ENCODE measurements at places on chromosomes 1 and 21.
A peak's percentile ranks its signal among the peaks of the same experiment; 100 is the strongest.

GRCh38 chr1:40267767-40268187 lies 9.7 kb downstream of the ZMPSTE24 start:
- no peak for DNase-seq

GRCh38 chr1:209670441-209671082 lies 4.7 kb upstream of the G0S2 start:
- DNase-seq, result no peak

DNA sequence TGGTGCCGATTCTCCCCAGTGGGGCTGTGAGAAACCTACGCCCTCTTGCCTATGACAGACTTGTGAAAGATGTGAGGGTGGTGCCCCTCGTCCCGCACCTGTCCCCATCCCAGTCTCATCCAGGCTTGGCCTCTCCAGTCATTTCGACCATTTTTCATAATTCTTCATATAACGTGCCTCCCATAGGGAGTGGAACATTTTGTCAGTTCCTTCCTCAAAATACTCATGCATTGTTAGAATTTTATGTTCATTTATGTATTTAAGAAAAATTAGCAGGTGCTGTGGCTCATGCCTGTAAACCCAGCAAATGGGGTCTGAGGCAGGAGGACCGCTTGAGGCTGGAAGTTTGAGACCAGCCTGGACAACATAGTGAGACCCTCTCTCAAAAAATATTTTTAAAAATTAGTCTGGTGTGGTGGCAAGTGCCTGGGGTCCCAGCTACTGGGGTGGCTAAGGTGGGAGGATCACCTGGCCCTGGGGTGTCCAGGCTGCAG lies 19.7 kb upstream of the SMPDL3B start:
- DNase-seq, result peak; percentile 6

DNA sequence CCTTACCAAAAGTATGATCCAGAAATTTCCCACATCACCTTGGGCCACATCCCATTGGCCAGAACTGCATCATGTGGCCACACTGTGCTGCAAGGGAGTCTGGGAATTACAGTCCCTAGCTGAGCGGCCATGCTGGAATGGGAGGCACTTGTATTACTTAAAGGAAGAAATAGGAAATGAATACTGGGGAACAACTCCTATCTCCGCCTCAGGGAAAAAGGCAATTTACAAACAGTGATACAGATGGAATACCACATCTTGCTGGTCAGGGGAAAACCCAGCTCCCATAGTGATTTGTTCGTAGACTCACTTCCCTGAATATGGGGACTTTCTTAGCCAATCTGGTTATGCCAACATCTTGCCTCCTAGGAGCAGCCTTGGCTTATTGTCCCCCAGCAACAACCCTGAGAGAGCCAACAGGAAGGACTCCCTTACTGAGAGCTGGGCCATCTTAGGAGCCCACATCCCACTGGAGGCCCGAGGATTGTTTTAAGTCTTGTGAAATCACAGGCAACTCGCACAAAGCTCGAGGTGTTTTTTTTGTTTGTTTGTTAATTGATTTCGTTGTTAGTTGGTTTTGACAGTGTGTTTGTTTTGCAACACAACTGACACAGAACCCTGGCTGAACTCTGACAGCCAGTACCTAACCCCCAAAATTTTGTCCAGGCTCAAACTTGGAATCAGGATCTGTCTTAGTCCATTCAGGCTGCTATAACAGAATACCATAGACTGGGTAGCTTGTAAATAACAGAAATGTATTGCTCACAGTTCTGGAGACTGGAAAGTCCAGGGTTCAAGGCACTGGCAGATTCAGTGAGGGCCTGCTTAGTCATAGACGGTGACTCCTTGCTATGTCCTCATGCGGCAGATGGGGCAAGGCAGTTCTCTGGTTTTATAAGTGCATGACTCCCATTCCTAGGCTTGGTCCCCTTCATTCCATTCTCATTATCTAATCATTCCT lies 14.9 kb downstream of the CDA start:
- DNase-seq, result no peak

DNA sequence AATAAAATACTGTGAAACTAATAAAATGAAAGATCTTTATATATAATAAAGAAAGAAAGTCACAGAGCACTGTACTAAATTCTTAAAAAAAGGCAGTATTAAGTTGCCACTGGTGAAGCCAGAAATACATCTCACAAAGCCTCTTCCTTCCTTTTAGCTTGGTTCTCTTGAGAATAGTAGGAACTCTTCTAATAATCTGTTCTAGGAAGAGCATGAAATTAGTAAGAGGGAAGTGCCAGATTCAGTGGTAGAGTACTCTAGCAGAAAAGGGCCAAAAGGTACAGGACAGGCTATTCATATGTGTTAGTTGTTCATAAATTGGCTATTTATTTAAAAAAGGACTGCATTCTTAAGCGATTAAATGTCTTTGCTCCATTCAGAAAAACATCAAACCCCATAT lies 33.7 kb downstream of the CTTNBP2NL start:
- DNase-seq, result no peak

GRCh38 chr1:107139833-107140702 lies 771 bp upstream of the NTNG1 start:
- peak; percentile 30 for DNase-seq

GRCh38 chr1:93631626-93632365 lies 49.8 kb downstream of the BCAR3 start:
- DNase-seq, result no peak

- DNase-seq, result no peak
These were observed 150.8 kb downstream of the MAST2 start for GRCh38 chr1:45953934-45954847.

DNA sequence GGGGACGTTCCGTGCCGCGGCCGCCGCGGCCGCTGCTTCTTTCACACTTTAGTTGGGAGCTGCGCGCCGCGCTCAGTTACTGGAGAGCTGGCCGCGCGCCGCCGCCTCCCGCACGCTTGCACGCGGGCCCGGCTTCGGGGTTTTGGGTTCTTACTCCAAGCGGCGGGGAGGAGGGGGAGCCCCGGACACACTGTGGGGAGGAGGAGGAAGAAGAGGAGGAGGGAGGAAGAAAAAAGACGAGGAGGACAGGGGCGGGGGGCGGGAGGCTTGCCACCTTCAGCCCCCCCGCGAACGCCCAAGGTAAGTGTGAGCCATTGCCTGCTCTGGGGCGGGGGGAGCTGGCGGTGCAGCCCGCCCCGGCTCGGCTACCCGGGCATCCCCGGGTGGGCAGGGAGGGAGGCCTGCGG lies 243 bp downstream of the C1orf21 start:
- DNase-seq, result no peak

- no peak for DNase-seq
These were observed 74.9 kb downstream of the RRAGC start for GRCh38 chr1:38784452-38785284.

GRCh38 chr1:7470904-7471638 lies 300.0 kb upstream of the VAMP3 start:
- no peak for DNase-seq

DNA sequence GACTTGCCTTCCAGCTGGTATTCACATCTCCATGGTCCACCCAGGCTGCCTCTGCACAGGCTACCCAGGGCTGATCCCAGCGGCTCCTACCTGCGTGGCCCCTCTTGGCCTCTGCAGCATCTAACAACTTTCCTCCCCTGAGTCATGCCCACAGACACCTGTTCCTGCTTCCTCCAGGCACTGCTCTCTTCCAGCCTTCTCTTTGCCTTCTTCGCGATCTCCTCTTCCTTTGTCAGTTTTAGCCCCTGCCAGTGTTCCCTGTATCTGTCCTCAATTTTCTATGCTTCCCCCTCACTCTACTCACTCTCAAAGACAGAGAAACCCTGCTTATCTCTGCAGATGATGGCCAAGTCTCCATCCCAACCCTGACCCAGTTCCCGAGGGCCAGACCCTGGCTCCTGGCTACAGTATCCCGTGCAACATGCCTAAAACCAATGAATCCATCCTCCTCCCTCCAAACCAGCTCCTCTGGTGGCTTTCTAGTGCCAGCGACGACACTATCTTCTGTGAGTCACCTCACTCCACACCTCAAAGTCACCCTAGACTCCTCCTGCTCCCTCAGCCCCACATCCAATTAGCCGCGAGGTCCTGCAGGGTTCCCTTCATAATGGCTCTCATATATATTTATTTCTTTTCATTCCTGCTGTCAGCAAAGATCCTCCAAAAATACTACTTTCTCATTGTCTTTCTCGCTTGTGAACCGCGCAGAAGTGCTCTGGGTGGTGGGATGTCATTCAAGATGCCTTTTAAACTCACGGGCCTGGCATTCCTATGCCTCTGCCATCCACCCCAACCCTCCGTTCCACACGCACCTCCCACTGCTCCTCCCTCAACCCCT lies 259.2 kb downstream of the TOMM20 start:
- no peak for DNase-seq

- DNase-seq, result no peak
These were observed 82.4 kb upstream of the CD1D start for GRCh38 chr1:158098256-158098655.

- no peak for DNase-seq
These were observed 133.3 kb upstream of the GPR52 start for GRCh38 chr1:174314433-174314832.

DNA sequence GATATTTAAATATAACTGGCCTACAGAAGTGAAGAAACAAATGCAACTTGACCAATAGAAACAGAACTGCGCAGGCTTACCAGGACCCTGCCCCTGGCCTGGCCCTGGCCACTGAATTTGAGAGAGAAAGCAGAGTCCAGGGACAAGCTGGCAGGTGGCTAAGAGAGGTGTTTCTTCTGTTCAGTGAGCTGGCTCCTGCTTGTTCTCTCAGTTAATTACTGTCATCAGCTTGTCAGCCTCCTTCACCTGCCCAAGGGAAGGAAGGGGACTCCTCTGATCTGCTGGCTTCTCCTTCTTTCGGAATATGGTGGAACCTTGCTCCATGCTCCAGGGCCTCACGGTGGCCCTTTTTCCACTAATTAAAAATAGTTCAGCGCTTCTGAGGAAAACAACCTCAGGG lies 388.4 kb downstream of the DISC1 start:
- DNase-seq, result no peak

DNA sequence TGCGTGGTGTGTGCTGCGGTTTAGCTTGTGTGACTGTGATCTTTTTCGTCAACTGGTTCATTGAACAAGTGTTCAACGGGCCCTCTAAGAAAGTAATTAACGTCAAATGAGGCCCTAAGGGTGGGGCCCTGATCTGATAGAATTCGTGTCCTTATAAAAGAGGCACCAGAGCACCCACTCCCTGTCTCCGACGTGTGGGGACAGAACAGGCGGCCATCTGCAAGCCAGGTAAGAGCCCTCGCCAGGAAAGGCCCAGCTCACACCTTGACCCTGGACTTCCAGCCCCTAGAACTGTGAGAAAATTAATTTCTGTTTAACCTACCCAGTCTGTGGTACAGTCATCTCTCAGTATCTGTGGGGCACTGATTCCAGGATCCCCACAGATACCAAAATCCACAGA lies 20.4 kb upstream of the SAMD11 start:
- no peak for DNase-seq

DNA sequence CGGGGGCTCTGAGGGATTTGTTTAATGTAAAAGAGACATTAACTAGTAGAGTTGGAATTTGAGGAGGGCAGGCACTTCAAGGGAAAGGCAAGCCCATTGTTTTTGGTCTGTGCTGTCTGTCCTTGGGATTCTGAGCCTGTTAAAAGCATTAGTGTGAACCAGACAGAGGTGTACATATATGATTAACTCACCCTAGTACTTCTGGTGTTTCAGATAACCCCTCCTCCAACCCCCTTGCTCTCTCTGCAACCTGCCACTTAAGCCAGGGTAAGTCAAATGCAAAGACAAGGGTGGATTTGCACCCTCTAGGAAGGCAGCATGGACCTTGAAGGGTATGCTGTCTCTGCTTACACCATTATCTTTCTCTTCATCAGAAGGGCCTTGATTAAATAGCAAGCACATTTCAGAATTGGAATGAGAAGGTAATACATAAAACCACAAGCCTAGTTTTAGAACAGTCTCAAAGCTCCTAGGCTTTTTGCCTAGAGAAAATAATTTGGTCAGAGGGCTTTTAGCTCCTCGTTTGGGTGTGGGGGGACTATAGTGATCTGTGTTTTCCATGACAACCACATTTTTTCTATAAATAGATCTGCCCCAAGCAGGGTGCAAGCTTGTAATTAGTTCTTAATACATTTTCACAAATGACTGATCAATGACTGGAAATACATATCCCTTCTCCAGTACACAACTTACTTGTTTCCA lies 120.7 kb upstream of the SGIP1 start:
- DNase-seq, result no peak

DNA sequence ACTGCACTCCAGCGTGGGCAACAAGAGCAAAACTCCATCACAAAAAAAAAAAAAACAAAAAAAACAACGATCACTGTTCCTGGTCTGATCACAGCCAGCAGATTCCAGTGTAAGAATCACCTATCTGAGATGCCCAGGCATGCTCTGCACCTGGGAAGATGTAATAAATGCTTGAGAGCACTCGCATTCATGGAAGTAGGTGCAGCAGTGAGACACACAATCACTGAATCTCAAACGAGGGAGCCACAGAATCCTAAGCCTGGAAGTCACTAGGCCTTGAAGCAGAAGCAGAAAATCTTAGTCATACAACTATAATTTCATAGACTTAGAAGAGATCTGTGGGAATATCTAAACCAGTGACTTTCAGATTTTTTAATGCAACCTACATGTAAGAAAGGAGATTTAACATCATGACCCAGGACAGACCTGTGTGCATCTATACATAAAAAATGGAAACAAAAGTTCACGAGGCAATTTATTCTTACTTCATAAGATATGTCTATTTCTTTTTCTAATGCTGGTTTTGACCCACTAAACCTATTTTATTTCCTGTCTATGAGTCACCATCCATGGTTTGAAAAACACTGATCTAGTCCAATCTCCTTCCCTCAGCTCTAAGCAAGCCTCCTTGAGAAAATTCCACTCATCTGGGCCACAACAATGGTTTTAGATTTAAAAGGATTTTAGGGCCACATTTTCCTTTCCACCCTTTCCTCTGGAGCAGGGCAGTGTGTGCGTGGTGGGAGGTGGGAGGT lies 30.4 kb downstream of the RIMS3 start:
- no peak for DNase-seq

GRCh38 chr1:80933346-80933745 lies 867.4 kb upstream of the ADGRL2 start:
- DNase-seq, result no peak

GRCh38 chr1:50976890-50977574 lies 7.0 kb downstream of the CDKN2C start:
- DNase-seq, result peak; percentile 28

DNA sequence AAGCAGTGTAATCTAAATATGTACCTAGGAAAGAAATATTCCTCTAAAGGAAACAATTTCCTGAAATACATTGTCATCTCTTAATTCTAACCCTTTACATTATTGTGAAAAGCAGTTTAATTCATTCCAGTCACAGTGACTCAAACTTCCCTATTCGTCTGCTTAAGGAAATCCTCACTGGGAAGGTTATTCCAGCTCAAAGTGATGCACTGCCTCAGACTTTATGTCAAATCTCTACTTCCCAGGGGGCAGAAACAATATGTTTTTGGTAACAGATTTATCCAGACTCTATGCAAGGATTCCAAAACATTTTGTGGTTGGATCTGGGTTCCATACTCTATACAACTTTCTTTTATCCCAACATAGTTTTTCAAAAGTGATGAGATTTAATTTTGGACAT lies 145.2 kb downstream of the NTMT2 start:
- no peak for DNase-seq

DNA sequence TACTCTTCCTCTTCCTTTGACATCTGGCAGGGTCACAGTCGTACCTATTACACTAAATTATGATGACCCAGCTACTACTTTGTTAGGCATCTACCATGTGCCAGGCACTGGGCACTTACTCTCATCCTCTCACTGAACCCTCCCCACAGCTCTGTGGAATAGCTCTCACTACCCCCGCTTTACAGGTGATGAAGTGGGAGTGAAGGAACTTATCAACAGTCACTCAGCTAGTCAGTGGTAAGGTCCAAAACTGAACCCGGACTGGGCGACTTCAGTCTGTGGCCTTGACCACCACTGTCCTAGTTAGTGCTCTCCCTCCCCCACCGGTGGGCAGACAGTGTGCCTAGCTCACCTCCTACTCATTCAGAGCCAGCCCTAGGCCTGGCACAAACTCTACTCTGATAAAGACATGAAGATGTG lies 12.3 kb downstream of the ADGRB2 start:
- no peak for DNase-seq
